ENCODE measurements at places on chromosomes 5 and 9.

- DNase-seq, result no peak
Measured at GRCh38 chr9:128908372-128908771, 12.4 kb upstream of the PHYHD1 start.

DNA sequence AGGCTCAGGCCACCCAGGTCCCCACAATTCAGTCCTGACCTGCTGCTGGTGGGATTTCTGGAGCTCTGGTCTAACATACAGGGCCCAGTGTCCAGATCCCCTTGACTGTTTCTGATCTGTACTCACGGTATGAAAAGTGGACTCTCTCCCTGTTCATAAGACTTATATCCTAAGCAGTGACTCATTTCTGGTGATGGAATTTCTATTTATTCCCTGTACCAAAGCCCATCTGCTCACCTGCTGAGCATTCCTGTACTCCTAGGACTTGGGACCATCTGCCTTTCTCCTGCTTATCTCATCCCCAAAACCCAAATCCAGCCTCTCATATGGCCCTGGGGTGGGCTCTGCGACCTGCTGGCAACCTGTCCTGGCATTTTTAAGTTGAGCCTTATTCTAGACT is 86.6 kb downstream of the APBA1 start:
- no peak for DNase-seq

DNA sequence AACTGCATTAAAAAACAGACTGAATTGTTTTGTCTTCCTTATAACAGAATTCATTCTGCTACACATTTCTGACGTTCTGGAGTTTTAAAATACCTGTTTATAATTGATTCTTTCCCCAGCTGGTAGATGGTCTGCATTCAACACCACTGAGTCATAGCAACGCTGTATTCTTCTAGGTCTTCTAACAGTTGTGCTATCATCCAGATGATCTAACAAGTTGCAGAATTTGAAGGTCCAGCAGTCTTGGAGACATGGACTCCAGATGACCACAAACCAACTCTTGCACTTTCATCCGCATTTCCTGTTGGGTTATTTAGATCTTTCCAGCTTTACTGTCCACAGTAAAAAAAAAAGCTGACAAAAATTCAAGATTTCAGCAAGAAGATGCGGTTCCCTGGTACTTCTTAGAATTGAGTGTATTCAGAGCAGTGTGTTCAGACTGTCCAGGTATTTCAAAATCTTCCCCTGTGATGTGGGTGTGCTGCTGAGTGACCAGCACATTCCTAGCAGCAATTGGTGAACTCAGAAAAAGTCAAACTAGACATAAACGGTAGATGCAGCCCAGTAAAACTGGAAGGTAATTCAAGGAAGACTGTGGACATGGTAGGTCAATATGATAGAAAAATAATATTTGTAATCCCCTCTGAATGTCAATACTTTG is 50.2 kb downstream of the CSNK1A1 start:
- DNase-seq, result no peak

- no peak for DNase-seq
Measured at GRCh38 chr9:123419721-123420591, 64.0 kb downstream of the CRB2 start.

GRCh38 chr5:157390551-157391297 is 69.3 kb upstream of the NIPAL4 start:
- peak; percentile 56 for DNase-seq

DNA sequence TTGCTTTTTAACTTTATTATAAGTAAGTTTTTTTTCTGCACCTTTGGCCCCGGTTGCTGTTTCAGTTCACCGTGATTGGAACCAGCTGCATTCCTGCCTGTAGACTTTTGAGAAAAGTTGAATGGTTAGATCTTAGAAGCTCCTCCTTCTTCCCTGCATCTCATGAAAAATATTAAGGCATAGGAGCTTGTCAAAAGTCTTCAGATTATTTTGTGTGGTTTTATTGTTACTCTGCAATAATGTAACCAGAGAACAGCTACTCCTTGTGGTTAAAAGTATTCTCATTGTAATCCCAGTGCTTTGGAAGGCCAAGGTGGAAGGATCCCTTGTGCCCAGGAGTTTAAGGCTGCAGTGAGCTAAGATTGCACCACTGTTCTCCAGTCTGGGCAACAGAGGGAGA is 3.3 kb upstream of the SLC2A8 start:
- no peak for DNase-seq

DNA sequence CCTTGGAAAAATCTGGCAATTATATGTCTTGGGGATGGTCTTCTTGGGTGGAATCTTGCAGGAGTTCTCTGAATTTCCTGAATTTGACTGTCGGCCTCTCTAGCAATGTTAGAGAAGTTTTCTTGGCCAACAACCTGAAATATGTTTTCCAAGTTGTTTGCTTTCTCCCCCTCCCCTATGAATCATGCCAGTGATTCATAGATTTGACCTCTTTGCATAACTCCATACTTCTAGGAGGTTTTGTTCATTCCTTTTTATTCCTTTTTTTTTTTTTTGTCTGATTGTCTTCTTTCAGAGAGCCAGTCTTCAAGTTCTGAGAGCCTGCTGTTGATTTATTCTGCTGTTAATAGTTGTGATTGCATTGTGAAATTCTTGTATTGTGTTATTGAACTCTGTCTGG is 56.7 kb upstream of the SLC44A1 start:
- no peak for DNase-seq

DNA sequence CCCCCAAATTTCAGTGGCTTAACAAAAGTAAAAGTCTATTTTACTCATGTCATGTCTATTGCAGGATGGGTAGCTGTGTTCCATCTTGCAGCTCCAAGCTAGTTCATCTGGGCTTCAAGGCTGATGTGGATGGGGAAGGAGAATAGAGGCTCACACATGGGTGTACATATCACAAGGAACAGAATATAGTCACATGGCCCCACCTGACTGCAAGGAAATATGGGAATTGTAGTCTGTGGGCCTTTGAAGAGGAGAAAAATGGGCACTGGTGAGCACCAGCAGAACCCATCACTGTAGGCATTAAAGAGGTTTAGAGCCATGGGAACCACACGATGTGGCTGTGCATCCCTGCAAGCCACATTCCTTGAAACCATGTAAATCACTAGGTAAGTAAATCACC is 17.9 kb upstream of the TRIO start:
- no peak for DNase-seq

DNA sequence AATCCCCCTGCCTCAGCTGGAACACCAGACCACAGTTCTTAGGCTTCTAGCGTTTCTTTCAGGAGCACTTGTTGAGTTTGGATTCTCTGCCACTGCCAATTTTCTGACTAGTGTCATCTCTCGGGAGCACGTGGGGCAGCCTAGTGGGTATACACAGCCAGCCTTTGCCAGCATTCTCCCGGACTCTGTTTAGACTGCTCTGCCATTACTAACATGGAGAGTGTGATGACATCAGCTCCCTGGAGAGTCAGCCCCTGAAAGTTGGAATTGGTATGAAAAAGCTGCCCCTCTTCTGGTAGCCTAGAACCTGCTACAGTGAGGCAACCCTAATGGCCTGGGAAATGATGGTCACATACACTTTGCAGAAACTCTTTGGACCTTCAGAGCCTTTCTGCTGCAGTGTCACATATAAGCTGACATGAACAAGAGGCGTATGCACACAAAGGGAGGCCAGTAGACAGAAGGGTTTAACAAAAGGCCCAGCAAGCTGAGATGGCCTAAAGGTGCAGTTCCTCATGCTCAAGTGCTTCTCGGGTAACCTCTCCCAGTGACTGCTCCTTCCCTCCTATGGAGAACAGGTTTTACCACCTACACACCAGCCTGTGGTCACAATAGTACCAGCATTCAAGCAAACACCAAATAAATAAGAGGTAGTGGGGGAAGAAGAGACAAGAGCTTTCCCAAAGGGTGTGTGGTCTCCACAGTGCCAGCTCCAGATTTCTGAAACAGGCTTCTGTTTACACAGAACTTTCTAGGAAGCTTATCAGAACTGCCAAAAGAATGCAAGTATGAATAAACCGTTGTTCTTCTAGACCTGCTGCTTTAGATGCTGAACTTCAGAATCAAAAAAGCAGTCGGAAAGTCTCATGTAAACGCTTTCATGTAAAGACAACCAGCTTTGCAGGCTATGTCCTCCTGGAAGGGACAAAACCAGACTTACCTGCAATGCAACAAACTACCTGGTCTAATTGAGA is 16.5 kb downstream of the SPACA9 start:
- DNase-seq, result no peak

- DNase-seq, result no peak
Measured at GRCh38 chr5:177389241-177390169, 5.3 kb downstream of the SLC34A1 start.

- DNase-seq, result no peak
Measured at GRCh38 chr5:131212471-131213021, 41.8 kb downstream of the LYRM7 start.

DNA sequence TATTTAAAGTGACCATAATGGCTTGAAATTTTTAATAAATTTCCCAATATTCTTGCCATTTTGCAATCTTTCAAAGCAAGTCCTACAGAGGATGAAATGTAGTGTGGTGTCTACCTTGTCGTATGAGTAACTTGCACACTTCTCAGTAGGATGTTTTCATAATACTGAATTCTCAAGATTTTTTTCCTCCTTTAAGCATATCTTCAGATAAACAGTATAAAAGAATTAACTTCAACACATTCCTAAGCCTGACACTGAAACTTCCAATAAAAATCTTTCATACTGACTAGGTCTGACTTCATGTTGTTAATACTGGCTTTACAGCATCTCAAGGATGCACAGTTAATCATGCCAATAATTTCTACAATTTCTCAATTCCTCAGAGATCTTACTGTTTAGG is 62.0 kb downstream of the DROSHA start:
- DNase-seq, result no peak

DNA sequence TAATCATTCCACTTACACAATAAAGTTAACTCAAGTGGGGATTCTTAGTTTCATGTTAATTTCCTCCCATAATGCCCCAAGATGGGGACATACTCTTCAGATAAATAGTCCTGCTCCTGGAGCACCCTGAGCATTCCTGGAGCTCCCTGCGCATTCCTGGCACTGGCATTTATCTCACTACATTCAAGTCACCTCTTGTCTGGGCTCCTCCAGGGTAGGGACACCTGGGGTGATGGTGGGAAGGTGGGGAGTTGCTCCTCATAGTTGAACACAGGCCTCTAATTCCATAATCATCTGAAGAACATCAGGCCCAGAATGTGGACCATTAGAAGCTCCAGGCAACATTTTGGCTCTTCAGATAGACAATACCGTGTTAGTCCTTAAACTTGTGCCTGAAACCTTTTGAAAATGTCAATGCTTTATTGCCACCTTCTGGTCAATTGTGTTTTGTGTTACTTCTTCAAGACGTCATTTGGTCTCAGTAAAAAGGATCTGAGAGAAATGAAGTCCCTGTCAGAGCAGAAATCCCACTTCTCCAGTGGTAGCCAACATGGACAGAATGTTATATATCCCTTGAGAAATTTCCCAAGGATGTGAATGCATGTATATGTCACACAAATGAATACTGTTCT is 14.2 kb upstream of the AGGF1 start:
- DNase-seq, result no peak

DNA sequence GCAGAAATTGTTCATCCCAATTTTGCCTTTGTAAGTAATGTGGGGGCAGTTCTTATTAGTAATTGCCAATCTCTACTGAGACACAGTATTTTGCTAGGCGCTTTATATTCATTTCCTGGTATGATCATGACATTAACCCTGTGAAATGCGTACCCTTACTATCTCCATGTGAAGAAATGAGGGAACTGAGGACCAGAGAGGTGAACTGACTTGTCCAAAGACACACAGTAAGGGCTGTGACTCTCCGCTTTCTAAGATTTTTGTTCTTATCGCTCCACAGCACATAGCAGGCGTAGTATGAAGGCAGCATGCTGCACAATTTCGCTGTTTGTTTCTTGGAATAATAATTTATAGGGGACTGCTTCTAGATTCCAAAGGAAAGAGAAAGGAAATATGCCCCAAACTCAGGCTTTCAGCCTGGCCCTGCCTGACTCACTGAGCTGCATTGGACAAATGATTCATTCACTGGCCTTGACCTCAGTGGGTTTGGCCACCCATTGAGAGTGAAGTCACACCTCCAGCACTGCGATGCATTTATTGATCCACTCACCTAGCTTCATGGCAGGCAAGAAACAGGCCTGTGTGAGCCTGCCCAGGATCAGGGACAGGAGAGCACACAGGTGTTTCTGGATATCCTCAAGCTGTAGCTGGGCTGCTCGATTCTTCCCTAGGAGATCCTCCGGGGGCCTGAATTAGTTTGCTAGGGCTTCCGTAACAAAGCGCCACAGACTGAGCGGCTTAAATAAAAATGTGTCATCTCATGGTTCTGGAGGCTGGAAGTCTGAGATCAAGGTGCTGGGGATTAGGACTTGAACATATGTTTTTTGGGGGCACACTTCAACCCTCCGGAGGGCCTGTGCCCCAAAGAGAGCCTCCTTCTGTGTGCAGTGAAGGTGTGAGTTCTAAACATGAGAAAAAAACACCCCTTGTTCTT is 7.2 kb upstream of the DUSP1 start:
- DNase-seq, result no peak

DNA sequence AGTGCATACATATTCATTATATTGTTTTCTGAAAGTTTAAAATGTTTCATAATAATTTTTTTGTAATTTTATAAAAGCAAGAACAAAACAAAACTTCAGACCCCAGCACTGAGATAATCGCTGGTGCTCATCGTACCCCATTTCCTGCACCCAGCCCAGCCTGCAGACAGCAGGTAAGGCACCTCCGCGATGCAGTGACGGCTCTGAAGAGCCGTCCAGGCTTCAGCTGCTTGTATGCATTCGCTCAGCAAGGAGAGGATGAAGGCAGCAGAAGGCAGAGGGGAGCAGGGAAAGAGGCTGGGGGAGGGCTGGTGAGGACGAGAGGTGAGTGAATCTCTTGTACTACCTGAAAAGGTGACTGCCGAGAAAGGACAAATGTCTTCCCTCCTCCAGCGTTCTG is 153.5 kb downstream of the TTLL11 start:
- DNase-seq, result no peak

DNA sequence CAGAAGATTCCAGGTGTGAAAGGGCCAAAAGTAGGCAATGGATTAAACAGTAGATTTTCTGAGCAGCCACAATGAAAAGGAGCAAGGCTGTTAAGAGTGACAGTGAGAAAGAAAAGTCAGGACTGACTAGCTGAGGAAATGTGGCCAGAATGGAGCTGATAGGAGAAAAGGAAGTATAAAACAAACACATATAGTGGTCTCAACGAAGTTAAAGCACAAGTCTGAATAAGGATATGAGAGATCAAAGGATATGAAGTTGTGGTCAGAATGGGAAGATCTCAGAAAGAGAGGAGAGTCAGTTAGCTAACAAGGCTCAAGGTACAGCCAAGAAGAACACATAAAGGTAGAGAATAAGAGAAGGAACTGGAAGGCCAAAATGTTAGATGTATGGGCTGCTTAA is 39.9 kb downstream of the FNIP1 start:
- no peak for DNase-seq

DNA sequence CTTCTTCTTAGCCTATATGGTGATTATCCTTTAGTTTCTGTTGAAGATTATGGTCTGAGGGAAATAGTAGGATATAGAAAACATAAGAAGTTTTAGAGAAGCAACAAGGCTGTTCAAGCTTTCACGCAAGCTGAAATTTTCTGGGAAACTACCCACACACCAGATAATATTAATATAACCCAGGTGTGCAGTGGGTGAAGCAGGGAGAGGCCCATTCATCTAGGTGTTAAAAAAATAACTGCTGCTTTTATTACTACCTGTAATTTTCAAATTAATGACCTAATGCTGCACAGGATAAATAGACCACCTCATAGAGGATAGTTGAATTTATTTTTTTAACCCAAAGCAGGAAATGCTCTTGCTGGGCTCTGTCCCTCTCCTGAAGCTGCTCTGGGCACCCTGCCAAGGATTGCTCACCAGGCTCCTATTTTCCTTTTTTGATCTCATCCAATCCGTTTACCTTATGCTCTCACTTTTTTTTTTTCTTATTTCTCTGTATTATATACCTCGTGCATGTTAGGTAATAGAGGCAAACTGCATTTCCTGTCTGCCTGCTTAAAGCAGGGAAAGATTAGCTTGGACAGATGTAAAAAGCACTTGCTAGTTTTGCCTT is 124.3 kb upstream of the SLC12A2 start:
- no peak for DNase-seq
